Activated CD8-positive, alpha-beta memory T cell treated with anti-CD3 and anti-CD28 coated beads, Interleukin-2, amount 10 ng/mL, durations not matched to agents 7 days and 5 days (primary cell): ENCODE measurements at places on chromosomes 1 and 21. TPM values are rescaled to one million over a fixed set of nuclear protein-coding genes. Genes with fewer than 3 reads are reported as not detected.

- peaks cover 10% of the 10 kb centered on the region for H3K27me3 ChIP-seq
- DNase-seq = no peak
- H3K27ac ChIP-seq = no peak overlapping the region
- no peaks in the 10 kb centered on the region for H3K4me1 ChIP-seq
- H3K4me3 ChIP-seq = no peak overlapping the region
Observed at GRCh38 chr1:99457381-99458165, 188.3 kb upstream of the PALMD start.

- H3K36me3 ChIP-seq = peaks cover 7% of the 10 kb centered on the region
- peak; percentile 52 for DNase-seq
- peak overlapping the region; percentile 97 for H3K27ac ChIP-seq
- peak overlapping the region; percentile 77 for H3K4me3 ChIP-seq
- H3K4me1 ChIP-seq = peaks cover 54% of the 10 kb centered on the region
- H3K27me3 ChIP-seq = no peaks in the 10 kb centered on the region
Observed at GRCh38 chr1:10495952-10496351, 21.2 kb downstream of the PEX14 start.

DNA sequence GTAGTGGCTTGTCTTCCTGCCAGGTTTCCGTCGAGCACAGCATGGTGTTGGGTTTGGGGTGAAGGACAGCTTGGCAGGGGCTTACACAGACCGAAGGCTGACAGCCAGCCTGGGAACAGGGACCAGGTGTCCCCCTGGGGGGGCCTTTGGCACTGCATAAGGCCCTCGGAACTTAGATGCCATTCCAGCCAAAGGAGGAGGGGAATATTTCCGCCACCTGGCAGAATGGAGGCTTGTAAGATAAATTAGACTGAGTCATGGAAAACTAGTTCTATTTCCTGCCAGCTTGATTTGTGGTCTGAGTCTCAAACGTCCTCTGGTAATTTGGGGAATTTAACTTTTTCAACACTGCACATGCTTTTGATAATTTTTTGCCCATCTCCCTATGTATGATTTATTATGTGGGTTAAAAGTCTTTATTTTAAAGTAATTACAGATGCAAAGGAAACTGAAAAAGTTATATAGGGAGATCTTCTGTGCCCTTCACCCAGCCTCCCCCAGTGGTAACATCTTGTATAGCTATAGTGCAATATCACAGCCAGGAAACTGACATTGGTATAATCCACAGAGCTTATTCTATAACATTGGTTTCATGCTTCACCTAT is 11.5 kb upstream of the TMEM51 start:
- H3K27ac ChIP-seq = no peak overlapping the region
- no peaks in the 10 kb centered on the region for H3K4me1 ChIP-seq
- H3K4me3 ChIP-seq = no peak overlapping the region

DNA sequence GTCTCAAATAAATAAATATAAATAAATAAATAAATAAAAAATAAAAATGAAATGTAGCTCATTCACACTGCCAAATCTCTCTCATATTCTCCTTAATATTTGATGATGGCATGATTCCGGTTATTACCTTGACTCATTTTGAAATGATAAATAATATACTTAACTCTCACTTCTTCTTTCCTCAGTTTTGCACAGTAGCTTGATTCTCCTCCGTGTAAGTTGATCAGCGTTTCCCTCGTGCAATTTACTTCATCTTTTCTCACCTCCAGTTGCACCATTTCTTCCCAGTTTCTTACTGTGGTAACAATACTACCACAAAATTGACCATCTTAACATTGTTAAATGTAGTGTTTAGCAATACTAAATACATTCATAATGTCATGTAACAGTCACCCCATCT is 111.6 kb downstream of the RIPK4 start:
- DNase-seq = no peak
- H3K36me3 ChIP-seq = no peaks in the 10 kb centered on the region
- no peak overlapping the region for H3K4me3 ChIP-seq
- peaks cover 2% of the 10 kb centered on the region for H3K27me3 ChIP-seq

GRCh38 chr21:42981214-42981523 is 6.8 kb downstream of the PKNOX1 start:
- no peak for DNase-seq
- H3K4me3 ChIP-seq = no peak overlapping the region
- peaks cover 37% of the 10 kb centered on the region for H3K4me1 ChIP-seq
- peaks cover 22% of the 10 kb centered on the region for H3K36me3 ChIP-seq

- no peak overlapping the region for H3K4me3 ChIP-seq
- DNase-seq = no peak
- H3K36me3 ChIP-seq = no peaks in the 10 kb centered on the region
- no peaks in the 10 kb centered on the region for H3K27me3 ChIP-seq
Observed at GRCh38 chr1:118947003-118947765, 41.0 kb downstream of the TBX15 start.

GRCh38 chr21:44907966-44908895 is 12.5 kb downstream of the ITGB2 start:
- no peak overlapping the region for H3K27ac ChIP-seq
- peaks cover 29% of the 10 kb centered on the region for H3K4me1 ChIP-seq
- no peak for DNase-seq

- no peak for DNase-seq
- no peaks in the 10 kb centered on the region for H3K36me3 ChIP-seq
- H3K4me1 ChIP-seq = peaks cover 9% of the 10 kb centered on the region
- no peak overlapping the region for H3K27ac ChIP-seq
Observed at GRCh38 chr1:203133970-203134725, 6.6 kb downstream of the ADORA1 start.

DNA sequence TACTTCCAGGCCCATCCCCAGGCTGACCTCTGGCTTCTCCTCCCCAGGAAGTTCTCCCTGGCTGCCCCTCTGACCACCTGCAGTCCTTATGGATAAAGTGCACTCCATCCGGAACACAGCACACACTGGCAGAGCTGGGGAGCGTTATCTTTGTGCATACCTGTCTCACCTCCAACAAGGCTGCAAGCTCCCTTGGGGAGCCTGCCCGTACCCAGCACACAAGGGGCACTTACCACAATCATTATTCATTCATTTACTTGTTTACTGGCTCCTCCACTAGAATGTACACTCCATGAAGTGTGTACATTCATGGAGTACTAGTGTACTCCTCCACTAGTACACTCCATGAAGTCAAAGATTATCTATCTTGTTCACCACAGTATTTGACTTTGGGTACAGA is 30.3 kb downstream of the GLIS1 start:
- H3K4me3 ChIP-seq = no peak overlapping the region
- H3K36me3 ChIP-seq = peaks cover 1% of the 10 kb centered on the region
- DNase-seq = no peak

DNA sequence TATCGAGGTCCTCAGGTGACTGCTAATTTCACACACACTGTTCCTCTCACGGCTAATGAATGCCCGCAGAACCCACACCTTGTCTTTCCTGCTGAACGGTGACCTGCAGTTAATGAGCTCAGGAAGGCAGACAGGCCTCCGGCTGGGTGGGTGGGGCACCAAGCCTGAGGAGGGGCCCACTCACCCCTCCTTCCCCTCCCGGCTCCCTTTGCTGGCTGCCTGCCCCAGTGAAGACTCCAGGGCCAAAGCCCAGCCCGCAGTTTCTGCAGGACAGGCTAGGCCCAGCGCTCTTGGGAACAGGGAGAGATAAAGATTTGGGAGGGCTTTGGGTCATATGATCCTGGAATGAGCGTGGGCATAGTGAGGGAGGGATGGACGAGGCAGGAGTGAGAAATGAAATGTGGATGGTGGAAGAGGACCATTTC is 26.4 kb downstream of the FOXO6 start:
- no peak overlapping the region for H3K4me3 ChIP-seq
- DNase-seq = no peak

DNA sequence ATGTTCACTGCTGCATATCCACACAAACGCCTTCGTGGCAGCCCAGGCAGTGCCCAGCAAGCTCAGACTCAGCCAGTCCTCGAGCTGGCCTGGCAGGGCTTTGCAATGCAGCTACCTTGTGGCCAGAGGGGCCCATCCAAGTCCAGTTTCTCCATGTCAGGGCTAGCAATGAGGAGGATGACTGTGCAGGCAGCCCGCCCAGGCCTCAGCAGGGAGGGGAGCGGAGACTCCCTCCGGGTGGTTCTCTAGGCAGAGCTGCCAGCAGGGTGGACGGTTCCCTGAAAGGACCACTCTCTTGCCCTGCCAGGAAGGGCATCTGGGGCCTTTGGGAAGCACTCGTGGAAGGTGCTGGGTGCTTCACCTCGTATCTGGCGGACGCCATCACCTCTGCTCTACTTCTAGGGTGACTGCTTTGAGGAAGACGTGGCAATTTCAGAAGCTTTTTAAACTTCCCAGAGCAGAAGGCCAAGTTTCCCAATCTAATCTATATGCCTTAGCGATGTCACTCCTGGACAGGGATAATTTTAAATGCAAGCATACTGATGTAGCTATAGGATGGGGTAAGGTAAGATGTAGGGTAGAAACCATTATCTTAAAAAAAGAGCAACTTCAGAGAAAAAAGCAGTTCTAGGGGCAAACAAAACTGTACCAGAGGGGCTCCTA is 56.2 kb downstream of the RUNX1 start:
- no peak overlapping the region for H3K27ac ChIP-seq
- DNase-seq = no peak
- no peaks in the 10 kb centered on the region for H3K27me3 ChIP-seq
- H3K36me3 ChIP-seq = no peaks in the 10 kb centered on the region
- H3K4me1 ChIP-seq = peaks cover 57% of the 10 kb centered on the region

The ELAVL4 gene
- not detected for total RNA-seq

The F5 gene
- 14.0 TPM for total RNA-seq

The PRPF38A gene
- total RNA-seq = 87.0 TPM

The TTC22 gene
- 17.9 TPM for total RNA-seq

The CRP gene
- not detected for total RNA-seq

The MAP10 gene
- 2.8 TPM for total RNA-seq

The TGFB2 gene
- not detected for total RNA-seq

The STRIP1 gene
- total RNA-seq = 40.4 TPM
